ENCODE measurements at places on chromosomes 1 and 21.

DNA sequence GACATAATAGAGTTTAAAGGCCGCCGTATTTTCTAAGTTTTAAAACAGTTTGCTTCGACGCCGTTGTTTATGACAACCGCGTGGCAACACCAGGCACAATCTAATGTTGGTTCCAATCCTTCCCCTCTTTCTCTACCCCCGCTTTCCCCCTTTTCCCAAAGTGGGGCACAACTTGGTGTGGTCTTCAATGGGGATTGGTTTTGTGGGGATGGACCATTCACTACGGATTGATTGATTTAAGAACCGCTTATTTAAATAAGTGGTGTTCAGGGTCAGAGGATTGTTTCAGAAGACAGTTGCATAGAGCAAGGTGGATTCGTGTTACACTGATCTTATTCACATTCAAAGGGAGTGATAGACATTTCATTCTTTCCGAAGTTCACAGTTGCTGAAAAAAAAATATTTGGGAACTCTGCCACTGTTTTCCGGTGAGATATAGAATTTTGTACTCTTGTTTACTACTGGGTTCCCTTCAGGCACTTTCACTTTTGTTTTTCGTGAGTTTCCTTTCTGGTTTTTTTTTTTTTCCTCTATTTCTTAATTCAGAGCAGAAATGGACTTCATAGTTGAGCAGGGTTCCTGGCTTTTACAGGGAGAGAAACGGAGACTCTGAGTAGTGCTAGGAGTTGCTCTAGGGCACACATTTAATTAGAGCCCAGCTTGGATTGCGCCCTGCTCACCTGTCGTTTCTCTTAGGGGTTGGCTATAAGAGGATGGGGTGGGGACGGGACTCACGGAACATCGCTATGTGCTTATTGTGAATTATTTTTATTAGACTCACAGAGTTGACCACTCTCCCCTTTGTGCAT is 79.6 kb upstream of the AK4 start:
- peak; percentile 20 for DNase-seq

GRCh38 chr1:203508463-203509073 is 14.6 kb downstream of the OPTC start:
- DNase-seq = no peak

- no peak for DNase-seq
Measured at GRCh38 chr1:85339656-85340399, 63.4 kb upstream of the BCL10 start.

- no peak for DNase-seq
Measured at GRCh38 chr1:218273762-218274479, 11.2 kb upstream of the RRP15 start.

DNA sequence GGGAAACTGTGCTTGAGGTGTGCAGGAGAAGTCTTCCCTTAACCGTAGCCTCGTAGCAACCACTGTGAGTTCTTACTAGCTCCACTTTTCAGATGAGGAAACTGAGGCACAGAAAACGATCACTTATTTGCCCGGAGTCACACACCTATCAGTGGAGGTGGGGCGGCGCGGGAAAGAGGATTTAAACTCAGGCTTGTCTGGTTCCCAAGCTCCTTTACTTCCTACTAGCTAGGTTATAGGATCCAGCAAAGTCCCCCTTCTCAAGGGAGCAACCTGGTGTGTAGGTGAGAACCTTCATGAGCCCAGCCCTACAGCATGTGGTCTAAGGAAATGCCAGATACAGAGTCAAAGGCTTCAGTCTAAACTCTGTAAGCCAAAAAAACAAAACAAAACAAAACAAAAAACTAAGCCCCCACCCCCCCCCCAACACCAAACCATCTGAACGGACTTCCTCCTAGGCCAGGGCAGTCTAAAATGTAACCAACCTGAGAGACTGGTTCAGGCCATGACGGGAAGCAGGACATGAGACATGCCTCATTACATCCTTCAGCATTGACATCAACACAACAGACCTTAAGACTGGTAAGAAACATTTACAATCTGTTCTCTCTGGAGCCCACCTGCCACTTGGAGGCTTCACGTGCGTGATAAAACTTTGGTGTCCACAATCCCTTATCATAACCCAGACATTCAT is 709 bp upstream of the FBXO42 start:
- no peak for DNase-seq

GRCh38 chr1:49060766-49061165 is 284.1 kb upstream of the BEND5 start:
- no peak for DNase-seq

DNA sequence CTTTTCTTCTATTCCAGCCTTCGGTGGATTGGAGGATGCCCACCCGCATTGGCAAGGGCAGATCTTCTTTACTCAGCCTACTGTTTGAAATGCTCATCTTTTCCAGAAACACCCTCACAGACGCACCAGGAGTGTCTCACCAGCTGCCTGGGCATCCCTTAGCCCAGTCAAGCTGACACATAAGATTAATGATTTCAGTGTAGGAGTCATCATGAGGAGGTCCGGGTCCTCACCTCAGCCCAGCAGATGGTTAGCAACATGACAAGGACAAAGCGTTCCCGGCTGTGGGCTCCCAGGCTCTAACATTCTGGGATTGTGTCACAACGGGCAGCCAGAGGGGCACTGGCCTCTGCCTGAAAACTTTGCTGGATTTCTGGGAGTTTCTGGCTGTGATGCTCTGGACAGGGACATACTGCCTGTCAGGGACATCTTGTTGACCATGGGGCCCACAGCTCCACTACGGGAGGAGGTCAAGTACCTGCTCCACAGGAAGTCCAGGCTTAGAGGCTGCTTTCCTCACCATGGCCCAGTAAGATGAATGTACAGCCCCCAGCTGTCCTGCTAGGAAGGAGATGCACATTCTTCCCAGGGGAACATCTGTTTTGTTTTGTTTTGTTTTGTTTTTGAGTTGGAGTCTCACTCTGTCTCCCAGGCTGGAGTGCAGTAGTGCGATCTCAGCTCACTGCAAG is 204.0 kb upstream of the COA6 start:
- DNase-seq = no peak

- no peak for DNase-seq
Measured at GRCh38 chr1:205228093-205228521, 361 bp downstream of the TMCC2 start.

DNA sequence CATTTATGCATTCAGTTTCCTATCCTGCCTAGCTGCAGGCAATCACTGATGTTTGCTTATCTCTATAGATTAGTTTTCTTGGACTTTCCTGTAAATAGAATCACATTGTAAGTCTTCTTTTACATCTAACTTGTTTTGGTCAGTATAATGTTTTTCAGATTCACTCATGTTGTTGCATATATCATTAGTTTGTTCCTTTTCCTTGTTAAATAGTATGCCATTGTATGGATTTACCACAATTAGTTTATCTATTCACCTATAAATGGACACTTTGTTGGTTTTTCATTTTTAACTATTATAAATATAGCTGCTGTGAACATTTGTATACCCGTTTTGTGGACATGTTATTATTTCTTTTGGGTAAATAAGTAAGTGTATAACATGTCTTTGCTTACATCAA is 44.2 kb upstream of the BACH1 start:
- DNase-seq = no peak

- no peak for DNase-seq
Measured at GRCh38 chr21:43917515-43918384, 52.7 kb downstream of the AGPAT3 start.

- no peak for DNase-seq
Measured at GRCh38 chr21:39818557-39818956, 48.7 kb upstream of the PCP4 start.

DNA sequence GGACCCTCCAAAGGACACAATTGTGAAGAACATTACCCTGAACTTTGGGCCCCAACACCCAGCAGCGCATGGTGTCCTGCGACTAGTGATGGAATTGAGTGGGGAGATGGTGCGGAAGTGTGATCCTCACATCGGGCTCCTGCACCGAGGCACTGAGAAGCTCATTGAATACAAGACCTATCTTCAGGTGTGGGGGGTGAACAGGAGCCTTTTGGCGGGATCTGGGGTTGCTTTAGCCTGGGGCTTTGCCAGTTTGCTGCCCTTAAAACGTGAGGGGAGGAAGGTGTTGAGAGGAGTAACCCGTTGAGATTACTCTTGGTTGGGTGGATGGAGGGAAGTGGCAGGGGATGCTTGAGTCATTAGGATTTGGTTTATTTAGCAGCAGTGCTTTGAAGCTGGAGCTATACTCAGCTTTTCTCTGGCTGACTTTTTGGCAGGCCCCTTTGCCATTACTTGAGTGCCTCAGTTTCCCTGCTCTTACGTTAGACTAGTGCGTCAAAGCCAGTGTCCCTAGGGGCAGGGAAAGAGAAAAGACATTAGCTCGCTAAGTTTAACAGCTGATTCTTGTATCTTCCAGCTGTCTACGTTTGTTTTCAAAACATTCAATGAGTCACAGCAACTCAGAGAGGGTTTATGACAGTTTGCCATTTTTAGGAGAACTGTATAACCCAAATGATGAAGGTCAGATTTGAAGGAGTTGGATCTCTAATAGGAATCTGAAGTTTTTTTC is 4.4 kb downstream of the NDUFS2 start:
- no peak for DNase-seq

DNA sequence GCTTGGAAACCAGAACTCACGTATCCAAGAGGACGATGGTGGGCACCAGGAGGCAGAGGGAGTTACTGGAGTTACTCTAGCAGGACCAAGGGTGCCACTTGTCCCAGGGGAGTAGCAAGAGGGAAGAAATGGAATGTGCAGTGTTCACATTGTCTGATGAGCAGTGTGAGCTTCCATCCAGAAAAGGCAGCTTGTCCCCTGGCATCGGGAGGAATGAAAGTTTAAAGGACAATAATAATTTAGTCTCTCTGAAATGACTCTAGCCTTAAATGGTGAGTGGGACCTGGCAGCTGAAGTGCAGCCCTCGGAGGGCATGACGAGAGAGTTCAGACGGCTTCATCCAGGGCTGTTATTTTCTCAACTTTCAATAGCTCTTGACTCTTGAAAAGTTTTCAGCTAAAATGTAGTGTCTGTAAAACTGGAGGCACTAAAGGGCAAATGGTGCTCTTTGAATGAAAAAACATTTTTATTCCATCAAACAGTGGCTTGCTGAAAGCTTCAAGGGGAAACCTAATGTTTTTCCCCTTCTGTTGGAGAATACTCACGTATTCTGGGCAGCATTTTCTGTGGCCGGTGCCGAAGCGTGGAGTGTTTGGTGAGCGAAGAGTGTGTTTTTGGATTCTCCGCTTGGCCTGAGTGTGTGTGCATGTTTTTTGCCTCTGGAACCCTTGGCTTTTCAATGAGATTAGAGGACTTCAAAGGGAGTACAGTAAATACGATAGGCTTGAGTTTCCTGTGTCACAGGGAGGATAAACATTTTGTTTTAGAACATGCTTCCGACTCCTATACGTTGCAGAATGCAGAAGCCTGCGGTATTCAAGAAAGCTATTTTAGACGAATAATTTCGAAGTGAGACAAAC is 157.3 kb downstream of the GALNT2 start:
- peak; percentile 70 for DNase-seq

GRCh38 chr21:19855522-19855921 is 1142.7 kb upstream of the NCAM2 start:
- no peak for DNase-seq

DNA sequence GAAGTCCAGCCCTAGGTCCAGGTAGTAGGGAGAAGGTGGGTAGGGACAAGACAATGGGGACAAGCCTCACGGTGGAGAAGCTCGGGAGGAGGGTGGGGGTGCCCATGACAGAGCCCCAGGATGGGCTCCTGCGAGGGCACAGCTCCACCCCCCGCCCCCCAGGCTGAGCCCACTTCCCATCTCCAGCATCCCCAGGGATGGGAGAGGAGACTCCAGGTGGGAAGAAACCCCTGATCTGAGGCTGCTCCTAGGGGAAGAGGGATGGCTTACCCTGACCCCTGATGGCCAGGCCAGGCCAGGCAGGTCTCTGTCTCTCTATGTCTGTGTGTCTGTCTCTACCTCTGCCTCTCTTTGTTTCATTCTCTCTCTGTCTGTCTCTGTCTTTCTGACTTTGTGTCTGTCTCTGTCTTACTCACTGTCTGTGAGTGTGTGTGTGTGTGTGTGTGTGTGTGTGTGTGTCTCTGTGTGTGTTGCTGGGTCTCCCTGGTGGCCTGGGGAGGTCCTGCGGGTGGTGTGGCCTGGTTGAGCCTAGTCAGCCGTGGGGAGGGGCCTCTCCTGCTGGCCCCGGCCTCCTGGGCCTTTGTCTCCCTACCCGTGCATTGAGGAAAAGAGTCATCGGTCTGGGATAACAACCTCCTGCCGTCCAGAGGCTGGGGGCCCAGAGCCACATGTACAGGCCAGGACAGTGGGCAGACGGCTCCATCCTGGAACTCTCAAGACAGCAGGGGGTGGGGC is 45.7 kb downstream of the WNT9A start:
- DNase-seq = peak; percentile 56

DNA sequence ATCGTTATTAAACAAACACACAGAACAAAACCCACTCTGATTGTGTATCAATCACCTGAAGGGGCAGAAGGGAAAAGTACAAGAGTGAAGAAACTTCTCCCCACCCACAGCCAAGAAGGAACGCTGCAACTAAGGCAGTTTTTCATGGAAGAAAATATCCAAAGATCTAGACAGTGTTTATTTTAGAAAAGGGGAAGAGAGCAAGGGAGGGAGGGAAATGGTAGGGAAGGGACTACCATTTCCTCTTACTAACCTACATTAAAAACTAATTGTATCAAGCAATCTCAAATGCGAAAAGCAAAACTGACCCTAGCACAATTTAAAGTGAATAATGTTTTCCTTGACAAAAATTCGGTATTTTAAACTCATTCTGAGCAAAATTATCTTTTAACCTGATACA is 3.5 kb downstream of the NRIP1 start:
- no peak for DNase-seq

- no peak for DNase-seq
Measured at GRCh38 chr1:12132078-12132477, 34.7 kb upstream of the TNFRSF1B start.

DNA sequence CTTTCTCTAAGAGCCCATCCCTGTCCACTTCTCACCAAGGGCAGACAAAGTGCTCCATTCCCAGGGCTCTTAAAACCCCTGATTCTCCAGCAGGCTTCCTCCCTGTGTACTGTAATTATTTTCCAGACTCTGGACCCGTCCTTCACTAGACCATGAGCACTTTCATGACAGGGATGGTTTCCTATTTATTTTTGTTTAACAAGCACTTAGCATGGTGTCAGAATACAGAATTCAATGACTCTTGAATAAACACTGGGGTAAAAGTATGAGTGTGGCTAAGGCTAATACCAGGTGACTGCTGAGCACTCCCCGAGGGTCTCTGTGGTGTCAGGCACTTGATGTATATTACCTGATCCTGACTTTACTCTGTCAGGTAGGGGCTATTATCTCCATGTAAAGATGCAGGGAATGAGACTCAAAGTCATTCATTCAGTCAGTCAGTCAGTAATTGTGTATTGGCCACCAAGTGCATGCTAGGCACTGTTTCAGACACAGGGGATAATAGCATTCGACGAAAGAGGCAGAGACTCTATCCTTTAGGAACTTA is 47.2 kb downstream of the C1orf21 start:
- no peak for DNase-seq

GRCh38 chr1:213049232-213049631 is 1.8 kb upstream of the RPS6KC1 start:
- no peak for DNase-seq

All from umbilical cord (tissue), 2 donors.